GM12878 (cell line): ENCODE measurements at places on chromosomes 1 and 21.

GRCh38 chr1:174912264-174912663 lies 87.5 kb upstream of the CACYBP start:
- H3K36me3 ChIP-seq, result no peaks in the 10 kb centered on the region
- no peak overlapping the region for H3K4me3 ChIP-seq
- H3K27me3 ChIP-seq, result no peaks in the 10 kb centered on the region

DNA sequence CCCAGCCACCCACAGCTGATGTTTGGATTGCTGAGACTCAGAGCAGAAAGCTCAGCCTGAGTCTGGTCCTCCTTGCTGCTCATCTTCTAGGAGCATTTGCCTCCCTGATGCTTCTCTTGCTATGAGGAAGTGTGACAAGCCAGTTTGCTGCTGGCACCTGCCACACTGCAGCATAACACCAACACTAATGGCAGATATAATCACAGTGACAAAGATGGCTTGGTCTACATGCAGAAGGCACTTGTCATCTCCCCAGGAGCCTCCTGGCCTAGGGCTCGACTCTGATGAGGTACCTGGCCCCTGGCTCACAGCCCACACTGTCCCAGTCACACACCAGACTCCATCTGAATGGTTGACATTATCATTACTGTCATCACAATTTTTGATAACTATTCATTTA lies 13.9 kb upstream of the PSMB2 start:
- no peak overlapping the region for H3K27ac ChIP-seq
- no peaks in the 10 kb centered on the region for H3K36me3 ChIP-seq

- H3K4me1 ChIP-seq, result no peaks in the 10 kb centered on the region
- H3K36me3 ChIP-seq, result no peaks in the 10 kb centered on the region
- H3K27me3 ChIP-seq, result no peaks in the 10 kb centered on the region
- no peak overlapping the region for H3K4me3 ChIP-seq
- no peak for DNase-seq
These were observed 142.5 kb downstream of the DHRS3 start for GRCh38 chr1:12475530-12475934.

DNA sequence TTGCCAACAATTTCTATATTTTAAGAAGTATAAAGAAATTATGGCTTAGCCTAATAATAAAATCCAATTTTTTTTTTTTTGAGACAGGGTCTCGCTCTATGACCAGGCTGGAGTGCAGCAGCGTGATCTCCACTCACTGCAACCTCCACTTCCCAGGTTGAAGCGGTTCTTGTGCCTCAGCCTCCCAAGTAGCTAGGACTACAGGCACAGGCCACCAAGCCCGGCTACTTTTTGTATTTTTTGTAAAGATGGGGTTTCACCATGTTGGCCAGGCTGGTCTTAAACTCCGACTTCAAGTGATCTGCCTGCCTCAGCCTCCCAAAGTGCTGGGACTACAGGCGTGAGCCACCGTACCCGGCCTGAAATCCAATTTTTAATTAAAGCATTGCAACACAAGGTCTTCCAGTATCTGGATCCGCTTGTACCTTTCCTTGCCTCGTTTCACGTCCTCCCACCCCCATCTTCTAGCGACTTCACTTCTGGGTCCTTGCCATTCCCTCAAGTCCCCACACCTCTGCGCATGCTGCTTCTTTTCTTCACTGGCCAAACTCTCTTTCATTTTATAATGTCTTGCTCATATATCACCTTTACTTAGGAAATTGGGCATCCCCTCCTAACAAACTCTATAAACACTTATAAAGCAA lies 2.3 kb downstream of the FUBP1 start:
- no peak overlapping the region for H3K27ac ChIP-seq
- peak overlapping the region; percentile 95 for H3K4me3 ChIP-seq
- no peaks in the 10 kb centered on the region for H3K27me3 ChIP-seq
- no peaks in the 10 kb centered on the region; the same call in 1 of the 2 replicates for H3K4me1 ChIP-seq

- H3K4me3 ChIP-seq, result no peak overlapping the region
- H3K36me3 ChIP-seq, result no peaks in the 10 kb centered on the region
- H3K27ac ChIP-seq, result no peak overlapping the region
- DNase-seq, result no peak
- H3K27me3 ChIP-seq, result no peaks in the 10 kb centered on the region
- no peaks in the 10 kb centered on the region; the same call in 1 of the 2 replicates for H3K4me1 ChIP-seq
These were observed 442.7 kb downstream of the PTBP2 start for GRCh38 chr1:97164276-97164639.

DNA sequence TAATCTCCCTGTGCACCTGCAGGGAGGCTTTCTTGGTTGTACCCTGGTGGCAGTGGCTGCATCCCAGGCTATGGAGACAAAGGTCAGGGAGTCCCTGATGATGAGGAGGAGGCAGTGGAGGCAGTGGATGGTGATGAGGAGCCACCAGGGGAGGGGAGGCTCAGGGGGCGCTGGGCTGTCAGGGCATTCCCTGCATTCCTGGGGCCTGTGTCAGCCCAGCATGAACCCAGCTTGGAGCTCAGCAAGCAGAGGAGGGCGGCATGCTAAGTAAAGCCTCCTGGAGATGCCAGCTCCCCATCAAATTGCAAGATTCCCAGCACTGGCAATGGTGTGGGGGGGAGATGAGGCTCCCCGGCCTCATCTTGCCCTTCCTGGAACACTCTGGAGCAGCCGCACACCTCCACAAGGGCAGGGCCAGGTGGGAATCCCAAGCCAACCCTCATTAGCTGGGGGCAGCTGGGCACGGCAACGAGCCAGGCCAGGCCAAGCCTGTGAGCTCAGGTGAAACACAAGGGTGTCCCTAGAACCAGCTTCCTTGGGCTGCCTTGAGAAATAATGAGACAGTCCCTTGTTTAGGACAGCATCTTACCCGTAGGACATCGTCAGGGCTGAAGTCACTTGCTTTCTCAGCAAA lies 469.5 kb downstream of the MATN1 start:
- DNase-seq, result no peak
- H3K4me3 ChIP-seq, result no peak overlapping the region
- no peaks in the 10 kb centered on the region; the same call in 1 of the 2 replicates for H3K27me3 ChIP-seq
- H3K27ac ChIP-seq, result no peak overlapping the region

GRCh38 chr1:108114033-108114599 lies 86.0 kb downstream of the SLC25A24 start:
- no peaks in the 10 kb centered on the region for H3K36me3 ChIP-seq
- no peak overlapping the region for H3K4me3 ChIP-seq
- no peaks in the 10 kb centered on the region for H3K4me1 ChIP-seq
- DNase-seq, result no peak
- no peaks in the 10 kb centered on the region for H3K27me3 ChIP-seq

GRCh38 chr21:38954588-38955004 lies 148.9 kb downstream of the ETS2 start:
- H3K27ac ChIP-seq, result no peak overlapping the region
- no peak overlapping the region for H3K4me3 ChIP-seq
- H3K36me3 ChIP-seq, result no peaks in the 10 kb centered on the region
- H3K4me1 ChIP-seq, result no peaks in the 10 kb centered on the region

DNA sequence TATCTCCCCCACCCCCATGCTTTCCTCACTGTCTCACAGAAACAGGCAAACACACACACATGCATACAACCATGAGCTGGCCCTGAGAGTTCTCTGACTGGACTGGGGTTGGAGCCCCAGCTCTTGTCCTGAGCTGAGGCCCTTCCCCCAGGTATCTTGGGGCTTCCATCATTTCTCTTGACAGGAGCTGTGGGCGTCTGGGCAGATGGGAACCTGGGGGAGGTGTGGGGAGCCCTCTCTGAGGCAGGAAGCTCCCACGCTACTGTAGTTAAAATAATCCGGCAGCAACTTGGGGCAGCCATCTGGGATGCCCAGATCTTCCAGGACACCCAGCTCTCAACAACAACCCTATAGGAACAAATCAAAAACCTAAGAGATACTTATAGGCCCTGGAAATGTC lies 2.7 kb upstream of the KIF21B start:
- no peaks in the 10 kb centered on the region for H3K27me3 ChIP-seq
- H3K36me3 ChIP-seq, result no peaks in the 10 kb centered on the region
- H3K27ac ChIP-seq, result peak overlapping the region; percentile 22
- DNase-seq, result no peak
- H3K4me3 ChIP-seq, result no peak overlapping the region
- H3K4me1 ChIP-seq, result peaks cover 55% of the 10 kb centered on the region
